Stimulated activated CD4-positive, alpha-beta T cell treated with anti-CD3 and anti-CD28 coated beads, Interleukin-1b, Interleukin-23, amount 100 ng/mL, for 48 hours (primary cell): ENCODE measurements at places on chromosomes 2 and 18.
A peak's percentile ranks its signal among the peaks of the same experiment; 100 is the strongest.

GRCh38 chr18:58180172-58180571 lies 136.1 kb downstream of the NEDD4L start:
- no peak for DNase-seq

GRCh38 chr18:965921-966758 lies 61.5 kb downstream of the ADCYAP1 start:
- DNase-seq, result no peak

DNA sequence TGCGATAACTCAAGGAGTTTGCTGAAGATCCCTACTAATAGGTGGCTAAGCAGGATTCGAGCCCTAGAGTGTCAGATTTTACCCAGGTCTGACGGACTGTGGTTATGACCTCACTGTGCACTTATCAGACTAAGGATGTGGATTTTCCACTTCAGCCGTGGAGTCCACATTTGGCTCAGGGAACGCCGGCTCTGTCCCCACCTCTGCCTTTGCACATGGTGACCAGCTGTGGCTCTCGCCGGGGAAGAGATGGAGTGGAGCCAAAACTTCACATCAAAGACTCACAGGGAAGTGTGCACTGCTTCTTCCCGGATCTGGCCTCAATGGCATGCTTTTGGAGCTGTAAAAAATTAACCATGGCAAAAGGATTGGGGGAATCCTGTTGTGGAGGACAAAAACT lies 249.3 kb upstream of the APCDD1 start:
- no peak for DNase-seq

DNA sequence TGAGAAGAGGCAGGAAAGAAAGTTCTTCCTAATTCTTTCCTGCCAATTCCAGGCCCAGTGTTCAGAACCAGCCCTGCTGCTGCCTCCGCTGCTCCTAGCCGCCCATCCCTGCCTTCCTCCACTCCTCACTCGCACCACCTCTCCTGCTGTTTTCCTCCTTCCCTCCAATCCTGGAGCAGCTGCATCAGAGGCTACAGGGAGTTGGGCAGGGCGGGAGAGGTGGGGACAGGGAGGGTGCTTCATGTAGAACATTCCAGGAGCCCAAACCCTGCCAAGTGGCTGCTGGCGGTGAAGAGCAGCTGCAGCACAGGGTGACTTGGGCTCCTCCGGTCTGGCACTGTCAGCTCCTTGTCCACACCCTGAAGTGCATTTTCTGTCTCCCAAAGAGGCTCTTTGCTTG lies 176.3 kb downstream of the TNS1 start:
- DNase-seq, result no peak

GRCh38 chr2:3459185-3460015 lies 59.9 kb downstream of the ADI1 start:
- no peak for DNase-seq

- DNase-seq, result no peak
Measured at GRCh38 chr2:109057686-109058085, 68.7 kb upstream of the EDAR start.

DNA sequence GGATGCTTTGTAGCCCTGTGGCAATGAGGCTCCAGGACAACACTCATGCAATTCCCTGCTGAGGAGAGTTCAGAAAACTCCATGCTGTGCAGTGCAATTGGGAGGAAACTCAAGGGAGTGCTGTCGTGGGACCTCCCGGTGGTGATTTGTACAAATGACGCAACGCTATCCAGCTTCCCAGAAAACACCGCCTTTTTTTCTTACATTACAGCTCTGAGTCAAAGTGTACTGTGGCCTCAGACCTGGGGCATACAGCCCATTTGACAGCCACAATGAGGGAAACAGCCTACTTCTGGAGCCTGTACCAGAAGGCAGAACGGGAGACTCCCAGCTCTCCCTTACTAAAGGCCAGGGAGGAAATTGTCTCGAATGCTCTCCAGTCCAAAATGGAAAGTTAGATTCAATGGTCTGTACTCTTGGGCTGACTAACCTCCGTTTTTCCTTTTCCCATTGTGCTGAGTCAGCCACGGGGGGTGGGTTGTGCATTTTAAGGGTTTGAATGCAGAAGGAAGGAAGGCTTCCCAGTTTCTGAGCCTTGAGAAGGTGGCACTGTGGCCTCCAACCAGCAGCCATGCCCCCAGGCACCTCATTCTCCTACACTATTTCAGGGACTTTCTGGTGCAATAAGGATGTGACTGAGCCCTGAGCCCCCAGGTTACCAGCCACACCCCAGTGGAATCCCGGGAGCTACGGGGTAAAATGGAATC lies 16.4 kb upstream of the CYP1B1 start:
- no peak for DNase-seq

GRCh38 chr2:176157499-176158185 lies 535 bp downstream of the HOXD3 start:
- DNase-seq, result no peak

DNA sequence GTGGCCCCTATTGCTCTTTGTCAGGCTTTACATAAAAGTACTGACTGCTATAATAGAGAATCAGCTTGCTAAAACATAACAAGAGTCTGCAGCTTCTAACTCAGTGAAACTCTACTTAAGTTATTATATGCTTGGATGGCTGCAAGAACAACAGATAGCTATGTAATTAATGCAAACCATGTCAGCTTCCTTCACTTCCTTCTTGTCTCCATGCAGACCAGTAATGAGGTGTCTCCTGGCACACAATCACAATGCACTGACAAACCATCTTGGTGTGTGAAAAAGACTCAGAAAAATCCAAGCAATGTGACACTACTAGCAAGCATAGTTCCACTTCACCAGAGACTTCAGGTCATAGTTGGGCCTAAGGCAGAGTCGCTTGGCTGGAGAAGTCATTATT lies 2068.9 kb upstream of the PIK3C3 start:
- no peak for DNase-seq

DNA sequence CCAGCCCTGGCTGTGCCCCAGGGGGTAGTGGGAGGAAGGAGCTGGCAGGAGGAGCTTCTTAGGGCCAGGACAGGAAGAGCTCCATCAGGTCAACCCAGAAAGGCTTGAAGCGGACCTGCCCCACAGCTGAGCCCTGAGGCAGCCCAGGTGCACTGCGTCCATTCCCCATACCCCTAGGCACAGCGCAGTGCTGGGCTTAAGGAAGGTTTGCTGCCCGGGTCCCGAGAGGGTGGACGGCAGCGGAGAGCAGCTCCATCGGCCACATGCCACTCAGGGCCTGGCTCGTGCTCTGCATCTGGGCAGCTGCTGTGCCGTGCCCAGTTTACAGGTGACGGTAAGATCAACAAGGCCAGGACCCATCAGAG lies 26.4 kb downstream of the DNMT3A start:
- no peak for DNase-seq

GRCh38 chr2:27070653-27071276 lies 689 bp downstream of the OST4 start:
- DNase-seq, result no peak

- peak; percentile 45 for DNase-seq
Measured at GRCh38 chr2:171390941-171391516, 42.8 kb downstream of the METTL8 start.

DNA sequence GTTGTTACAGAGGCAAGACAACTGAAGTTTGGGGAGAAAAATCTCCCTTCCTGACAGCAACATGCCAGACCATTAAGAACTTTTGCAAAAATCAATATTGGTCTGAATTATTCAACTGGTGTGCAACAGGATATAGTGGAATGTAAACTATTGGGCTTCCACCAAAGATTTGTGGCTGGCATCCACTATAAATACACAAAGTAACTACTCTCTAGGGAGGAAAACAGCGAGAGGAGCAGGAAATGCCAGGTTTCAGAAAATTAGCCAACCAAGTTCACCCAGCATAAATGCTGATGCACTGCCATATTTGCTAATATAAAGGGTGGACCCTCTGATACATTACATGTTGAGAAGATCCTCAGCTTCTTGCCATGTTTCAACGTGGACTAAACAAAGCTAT lies 267.6 kb upstream of the LYPD1 start:
- no peak for DNase-seq

- DNase-seq, result no peak
Measured at GRCh38 chr18:7221424-7222155, 9.3 kb upstream of the LRRC30 start.
